AG09309 (cell line): ENCODE measurements at places on chromosomes 7 and 10.

- no peak for DNase-seq
Measured at GRCh38 chr7:151511946-151512345, 7.7 kb downstream of the RHEB start.

DNA sequence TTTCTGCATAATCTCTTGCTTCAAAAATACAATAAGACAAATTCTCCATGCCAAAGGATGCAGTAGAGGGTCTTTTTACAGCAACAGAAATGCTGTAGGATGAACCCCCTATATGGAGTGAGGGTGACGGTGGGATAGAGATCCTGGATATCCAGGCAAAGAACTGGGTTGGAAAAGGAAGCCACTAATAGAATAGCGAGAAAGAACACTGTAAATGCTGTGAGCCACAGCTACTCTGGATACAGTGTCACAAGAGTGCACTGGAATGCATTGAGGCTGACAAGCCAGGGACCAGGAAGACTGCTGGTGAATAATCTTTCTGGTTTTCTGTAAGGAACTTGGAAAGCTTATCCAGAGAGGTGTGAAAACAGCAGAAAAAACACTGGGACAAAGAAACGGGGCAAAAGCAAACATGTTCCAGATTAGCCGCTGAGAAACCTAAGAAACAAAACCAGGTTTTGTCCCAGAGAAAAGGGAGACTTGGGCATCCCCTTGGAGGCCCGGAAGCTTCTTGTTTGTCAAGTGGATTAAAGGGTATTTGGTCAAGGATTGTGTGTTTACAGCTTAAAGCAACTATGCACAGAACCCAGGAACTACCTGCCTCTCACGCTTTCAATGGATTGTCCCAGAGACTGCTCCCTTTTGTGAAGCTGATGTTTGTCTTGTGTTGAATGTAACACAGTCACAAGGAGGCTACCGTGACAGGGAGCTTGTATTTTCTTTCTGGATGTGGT lies 6.2 kb upstream of the MSMB start:
- DNase-seq: no peak

GRCh38 chr10:91974960-91975359 lies 51.4 kb downstream of the BTAF1 start:
- DNase-seq: peak; percentile 5

- peak; percentile 85 for DNase-seq
Measured at GRCh38 chr10:77592946-77593636, 44.5 kb downstream of the KCNMA1 start.

DNA sequence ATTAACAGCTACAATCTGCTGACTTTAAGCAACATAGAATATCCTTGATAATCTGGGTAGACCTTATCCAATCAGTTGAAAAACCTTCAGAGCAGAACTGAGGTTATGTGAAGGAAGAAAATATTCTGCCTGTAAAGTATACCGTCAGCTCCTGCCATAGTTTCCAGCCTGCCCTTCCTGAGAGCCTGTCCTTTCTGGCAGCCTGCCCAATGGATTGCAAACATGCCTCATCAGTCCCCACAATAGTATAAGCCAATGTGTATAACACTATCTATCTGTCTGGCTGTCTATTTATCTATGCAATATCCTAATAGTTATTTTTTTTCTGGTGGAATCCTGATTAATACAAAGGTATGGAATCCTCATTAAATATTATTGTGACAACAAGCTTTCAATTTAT lies 489.2 kb upstream of the KCND2 start:
- no peak for DNase-seq

DNA sequence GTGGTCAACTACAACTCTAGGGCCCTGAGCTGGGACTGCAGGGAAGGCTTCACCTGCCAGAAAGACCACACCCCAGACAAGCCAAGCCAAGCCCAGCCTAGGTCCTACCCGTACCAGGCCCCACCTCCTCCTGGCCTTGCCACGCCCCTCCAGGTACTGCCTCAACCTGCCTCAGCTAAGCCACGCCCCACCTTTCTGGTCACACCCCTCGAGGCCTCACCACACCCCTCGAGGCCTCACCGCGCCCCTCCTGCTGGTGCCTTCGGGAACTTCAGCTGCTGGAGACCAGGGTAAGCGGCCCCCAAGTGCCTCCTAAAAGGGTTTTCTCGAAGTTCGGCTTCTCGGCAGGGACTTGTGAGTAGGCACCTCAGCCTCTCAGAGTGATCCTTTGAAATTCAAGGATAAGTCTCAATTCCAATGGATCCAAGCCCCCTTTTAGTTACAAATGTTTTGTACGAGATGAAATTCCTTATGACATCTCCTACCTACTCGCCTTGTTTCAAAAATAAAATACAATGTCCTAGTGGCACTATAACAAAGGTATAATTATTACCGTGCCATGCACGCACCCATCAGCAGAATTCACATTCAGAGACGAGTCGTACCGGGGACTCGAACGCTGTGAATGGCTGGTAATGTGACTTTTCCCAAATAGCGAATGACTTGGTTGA lies 171.2 kb downstream of the ARHGAP21 start:
- no peak for DNase-seq

DNA sequence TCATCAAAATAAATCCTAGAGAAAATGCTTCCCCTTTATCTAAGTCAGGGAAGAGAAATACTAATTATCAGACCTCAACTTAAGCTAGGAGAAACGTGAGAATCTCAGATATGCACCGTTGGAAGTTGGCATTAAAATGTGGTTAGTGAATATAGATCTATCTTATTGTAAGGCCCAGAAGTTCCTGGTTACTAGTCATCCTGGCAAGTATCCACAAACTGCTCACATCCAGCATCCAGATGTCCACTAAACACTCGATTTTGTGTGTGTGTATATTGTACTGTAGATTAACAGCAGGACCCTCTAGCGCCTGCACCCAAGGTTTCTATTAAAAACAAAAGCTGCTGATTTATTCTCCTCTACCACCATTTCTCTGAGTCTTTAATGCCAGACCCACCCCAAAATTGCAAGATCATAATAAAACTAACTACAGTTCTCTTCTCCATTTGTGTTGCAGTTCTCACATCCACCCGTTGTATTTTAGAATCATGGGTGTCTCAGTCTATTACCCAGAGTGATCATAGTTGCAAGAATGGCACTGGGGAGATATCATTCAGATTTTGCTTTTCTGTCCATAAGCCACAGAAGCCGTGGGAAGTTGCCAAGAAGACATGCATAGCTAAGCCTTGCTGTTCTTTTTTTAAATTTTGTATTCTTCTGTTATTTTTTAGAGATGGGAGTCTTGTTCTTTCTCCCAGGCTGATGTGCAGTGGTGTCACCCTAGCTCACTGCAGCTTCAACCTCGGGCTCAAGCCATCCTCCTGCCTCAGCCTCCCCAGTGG lies 165.4 kb downstream of the KIAA1217 start:
- no peak for DNase-seq

- DNase-seq: no peak
Measured at GRCh38 chr7:30172451-30172850, 37.7 kb downstream of the MTURN start.

DNA sequence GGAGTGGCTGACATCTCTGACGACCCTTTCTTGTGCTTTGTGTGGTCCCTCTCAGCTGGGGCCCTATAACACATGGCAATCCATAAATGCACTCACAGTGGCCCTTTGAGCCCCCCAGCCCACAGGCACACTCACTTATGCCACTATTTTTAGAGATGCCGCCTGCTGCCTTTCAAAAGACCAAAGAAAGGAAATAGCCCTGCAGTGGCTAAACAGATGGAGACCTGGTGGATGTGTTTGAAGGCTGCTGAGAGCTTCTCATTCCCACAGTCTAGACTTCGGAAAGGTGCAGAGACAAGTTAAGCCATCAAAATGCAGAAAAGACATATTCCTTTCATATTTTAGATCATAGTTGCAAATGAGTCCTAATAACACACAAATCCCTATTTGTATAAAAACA lies 42.0 kb upstream of the PDZD8 start:
- no peak for DNase-seq
